Kidney glomerular epithelial cell (primary cell): ENCODE measurements at places on chromosomes 4 and X.

DNA sequence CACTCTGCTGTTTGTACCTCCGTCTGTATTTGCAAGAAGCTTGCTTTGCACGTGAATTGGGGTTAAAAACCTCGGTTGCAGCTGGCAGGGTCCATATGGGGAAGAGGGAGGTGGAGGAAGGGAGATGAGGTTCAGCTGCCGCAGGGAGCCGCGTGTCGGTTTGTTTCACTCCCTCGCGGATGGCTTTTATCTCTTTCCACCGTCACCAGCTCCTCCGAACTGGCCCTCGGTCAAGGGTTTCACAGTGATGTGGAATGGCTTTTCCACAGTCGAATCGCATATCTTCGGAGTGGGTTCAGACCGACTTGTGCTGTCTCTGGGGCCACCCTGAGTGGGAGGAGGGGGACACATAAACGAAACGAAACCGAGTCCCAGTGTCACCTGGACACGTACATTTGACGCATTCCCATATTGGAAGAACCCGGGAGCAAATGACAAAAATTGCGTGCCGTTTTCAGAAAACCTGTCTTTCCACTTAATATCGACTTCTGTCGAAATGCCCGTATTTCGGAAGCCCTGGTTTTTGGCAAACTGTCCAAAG lies 929 bp downstream of the ZBTB33 start:
- no peak for DNase-seq

DNA sequence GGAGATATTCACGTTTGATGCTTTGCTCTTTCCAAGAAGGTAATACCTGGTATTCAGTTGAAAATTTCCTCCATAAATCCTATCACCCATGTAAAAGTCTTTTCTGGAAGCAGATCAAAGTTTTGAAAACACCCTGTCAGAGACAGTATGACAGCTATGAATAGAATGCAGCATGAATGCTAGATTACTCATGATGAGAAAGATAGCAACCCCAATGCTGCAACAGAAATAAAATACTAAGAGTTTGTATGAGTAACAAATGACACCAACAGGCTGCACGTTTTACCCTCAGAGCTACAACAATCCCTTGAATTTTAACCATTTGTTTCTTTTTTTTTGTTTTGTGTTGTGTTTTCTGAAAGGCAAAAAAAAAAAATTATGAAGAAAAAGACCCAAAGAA lies 108.6 kb downstream of the ARHGAP6 start:
- DNase-seq, result peak; percentile 80

DNA sequence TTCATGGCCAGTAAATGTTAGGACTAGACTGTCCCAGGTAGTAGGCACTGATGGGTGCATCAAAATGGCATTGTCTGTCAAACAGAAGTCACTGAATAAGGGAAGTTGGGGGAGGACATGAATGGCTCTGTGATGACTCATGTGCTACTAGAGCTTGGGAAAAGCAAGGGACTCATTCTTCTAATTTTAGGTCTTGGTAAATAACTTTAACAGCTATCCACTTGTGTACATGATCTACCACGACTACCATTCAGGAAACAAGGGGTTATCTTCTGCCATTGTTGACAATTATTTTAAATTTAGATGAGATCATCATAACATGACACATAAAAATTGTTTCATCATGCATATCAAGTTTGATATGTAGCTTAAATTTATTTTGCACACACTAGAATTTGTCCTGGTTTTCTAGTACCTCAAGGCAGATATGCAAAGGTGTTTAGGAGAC lies 6.3 kb downstream of the AREG start:
- peak; percentile 30 for DNase-seq

DNA sequence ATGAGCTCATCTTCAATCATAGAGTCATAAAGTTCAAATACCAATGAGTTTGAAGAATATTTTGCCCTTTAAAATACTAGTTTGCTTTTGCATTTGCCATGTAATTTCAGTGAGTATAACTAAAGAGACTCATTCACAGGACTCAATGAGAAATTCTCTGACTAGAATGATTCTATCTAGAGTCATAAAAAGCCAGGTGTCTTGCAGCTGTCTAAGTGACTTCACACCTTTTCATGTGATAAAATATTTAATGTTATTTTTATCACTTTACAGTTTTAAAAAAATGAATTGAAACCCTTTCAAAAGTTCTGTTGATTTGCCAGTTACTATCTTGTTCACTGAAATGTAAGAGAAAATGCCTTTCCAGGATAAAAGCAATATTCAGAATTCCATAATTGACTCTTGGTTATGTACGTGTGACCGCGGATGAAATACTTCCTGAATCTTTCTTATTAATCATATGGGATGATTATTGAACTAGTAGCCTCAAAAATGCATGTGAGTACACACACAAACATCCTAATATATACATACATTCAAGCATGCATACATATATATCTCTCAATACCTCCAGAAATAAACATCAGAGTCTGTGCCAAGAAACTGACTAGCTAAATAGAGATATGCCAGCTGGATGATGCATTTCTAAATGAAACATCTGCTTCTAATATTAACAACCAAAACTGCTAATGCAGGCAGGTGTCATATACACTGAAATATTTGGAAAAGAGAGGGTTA lies 87.0 kb downstream of the GABRB1 start:
- DNase-seq, result no peak

DNA sequence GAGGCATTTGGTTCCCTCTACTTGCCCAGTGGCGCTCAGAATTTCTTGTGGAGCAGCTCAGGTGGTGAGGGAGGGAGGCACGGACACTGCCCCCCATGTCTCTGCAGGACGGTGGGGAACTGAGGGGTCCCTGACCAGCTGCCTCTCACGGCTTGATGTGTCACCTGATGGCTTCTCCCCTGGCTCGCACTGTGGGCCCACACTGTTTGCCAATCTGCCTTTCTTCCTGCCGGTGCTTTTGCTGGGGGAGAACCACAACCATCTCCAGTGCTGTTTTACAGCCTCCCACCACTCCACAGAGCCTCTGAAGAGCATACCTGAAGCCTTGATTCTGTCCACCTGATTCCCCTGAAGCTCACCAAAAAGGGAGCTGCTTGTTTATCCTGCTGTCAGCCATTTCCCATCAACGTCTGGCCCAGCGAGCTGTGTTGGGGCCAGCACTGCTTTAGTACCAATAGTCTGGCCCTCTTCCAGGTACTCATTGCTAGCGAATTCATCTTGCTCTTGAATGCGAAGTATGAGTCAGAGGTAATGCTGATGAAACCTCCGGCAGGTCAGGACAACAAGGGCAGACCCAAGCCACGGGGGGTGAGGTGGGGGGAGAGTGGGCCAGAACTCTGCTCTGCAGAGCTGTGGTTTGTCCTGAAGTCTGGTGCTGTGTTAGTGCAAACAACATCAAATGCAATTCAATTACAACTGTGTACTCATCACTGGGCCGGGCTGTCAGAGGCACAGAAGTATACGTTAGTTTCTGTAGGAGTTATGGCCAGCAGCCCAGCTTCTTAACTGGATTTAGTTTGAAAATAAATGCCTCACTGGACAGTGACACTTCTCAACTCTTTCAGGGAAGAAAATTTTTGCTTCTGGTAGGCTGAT lies 208.3 kb upstream of the JADE1 start:
- peak; percentile 92 for DNase-seq

DNA sequence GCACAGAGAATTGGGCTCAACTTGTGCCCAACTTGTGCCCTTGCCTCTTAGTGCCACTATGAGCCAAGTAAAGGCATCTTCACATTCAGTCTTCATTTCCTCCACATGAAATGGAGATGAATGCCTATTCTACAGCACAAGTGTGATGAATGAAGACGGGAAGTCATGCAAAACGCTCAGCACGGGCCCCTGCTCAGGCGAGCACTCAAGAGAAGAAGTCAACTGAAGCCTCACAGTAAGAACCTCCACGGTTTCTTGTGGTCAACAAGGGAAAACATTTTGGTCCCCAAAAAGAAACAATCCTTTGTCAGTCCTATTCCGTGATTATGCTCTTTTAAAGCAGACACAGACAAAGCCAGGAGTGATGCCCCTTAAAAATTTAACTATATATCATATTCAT lies 87.0 kb downstream of the IRF2 start:
- DNase-seq, result no peak

DNA sequence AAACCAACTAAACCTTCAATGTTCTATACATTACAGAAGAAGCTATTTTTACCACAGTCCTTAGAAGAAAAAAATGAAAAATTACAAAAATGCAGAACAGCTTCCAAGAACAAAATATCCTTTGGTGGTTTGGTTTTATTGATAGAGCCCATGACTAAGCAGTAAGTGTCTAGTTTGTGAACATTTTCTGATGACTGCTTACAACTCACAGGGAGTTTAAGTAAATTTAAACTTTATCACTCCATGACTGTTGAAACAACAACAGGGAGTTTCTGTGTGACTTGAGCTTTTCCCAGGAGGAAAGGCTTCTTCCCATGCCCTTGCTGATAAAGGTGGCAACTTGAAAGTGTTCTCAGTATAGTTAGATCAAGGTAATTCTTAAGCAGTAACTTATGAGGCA lies 2.9 kb downstream of the PF4 start:
- peak; percentile 34 for DNase-seq

GRCh38 chr4:55604996-55605395 lies 13.0 kb upstream of the PDCL2 start:
- no peak for DNase-seq

DNA sequence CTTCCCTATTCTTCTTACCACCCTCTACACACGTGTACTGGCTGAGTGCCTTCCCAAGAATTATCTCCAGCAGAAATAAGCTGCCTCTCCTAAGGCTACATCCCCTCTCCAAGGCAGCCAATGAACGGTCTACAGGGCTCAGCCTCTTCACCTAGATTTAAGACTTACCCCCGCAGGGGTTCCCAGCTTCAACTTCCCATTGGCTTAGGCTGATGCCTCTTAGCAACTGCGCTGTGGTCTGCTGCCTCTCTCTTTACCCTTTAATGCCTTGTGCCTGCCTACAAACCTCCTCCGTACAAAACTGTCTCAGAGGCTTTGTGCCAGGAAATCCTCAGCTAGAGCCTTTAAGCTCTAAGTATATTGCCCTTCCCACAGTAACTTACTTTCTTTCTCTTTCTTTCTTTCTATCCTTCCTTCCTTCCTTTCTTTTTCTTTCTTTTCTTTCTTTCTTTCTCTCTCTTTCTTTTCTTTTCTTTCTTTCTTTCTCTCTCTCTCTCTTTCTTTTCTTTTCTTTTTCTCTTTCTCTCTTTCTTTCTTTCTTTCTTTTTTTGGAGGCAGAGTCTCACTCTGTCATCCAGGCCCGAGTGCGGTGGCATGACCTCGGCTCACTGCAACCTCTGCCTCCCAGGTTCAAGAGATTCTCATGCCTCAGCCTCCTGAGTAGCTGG lies 15.1 kb upstream of the PIGA start:
- no peak for DNase-seq

DNA sequence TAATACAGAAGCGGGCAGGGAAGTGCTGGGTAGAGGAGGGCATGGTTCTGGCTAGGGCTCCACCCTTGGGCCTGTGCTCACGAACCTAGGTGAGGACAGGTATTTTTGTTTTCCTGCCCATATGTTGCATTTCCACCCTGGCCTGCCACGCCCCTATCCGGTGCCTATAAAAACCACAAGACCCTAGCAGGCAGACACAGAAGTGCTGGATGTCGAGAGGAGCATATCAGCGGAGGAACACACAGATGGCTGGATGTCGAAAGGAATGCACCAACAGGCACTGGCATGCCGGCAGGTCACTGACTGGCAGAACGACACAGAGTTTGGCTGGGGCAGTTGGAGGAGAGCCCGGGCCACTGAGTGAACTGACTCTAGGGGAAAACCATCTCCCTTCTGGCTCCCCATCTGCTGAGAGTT lies 316.6 kb upstream of the BOD1L1 start:
- DNase-seq, result no peak

DNA sequence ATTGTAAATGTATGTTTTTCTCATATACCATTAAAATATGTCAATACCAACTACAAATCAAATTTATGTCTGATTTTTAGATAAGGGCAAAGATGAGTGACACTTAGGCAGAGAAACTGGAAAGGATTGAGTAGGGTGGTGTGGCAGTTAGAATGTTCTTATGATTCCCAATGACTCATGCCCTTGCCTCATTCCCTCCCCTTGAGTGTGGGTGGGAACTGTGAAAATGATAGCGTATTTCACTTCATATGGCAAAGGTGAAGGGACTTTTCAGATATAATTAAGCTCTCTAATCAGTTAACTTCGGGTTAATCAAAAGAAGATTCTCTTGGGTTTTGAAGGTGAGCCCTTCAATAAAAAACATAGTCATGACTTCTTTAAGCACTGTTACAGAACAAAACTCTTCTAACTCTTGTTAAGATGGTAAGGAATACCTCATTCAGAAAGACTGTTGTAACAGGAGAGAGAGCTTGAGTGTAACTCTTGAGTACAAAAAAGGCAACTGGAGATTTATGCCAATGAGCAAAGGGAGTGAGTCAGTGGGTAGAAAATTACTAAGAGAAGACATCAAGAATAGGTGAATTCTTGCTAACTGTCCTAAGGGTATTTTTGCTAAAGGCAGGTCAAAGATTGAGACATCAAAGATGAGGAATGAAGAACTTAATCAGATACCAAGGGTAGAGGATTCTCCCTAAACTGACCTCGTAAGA lies 329.5 kb downstream of the KCTD8 start:
- no peak for DNase-seq

DNA sequence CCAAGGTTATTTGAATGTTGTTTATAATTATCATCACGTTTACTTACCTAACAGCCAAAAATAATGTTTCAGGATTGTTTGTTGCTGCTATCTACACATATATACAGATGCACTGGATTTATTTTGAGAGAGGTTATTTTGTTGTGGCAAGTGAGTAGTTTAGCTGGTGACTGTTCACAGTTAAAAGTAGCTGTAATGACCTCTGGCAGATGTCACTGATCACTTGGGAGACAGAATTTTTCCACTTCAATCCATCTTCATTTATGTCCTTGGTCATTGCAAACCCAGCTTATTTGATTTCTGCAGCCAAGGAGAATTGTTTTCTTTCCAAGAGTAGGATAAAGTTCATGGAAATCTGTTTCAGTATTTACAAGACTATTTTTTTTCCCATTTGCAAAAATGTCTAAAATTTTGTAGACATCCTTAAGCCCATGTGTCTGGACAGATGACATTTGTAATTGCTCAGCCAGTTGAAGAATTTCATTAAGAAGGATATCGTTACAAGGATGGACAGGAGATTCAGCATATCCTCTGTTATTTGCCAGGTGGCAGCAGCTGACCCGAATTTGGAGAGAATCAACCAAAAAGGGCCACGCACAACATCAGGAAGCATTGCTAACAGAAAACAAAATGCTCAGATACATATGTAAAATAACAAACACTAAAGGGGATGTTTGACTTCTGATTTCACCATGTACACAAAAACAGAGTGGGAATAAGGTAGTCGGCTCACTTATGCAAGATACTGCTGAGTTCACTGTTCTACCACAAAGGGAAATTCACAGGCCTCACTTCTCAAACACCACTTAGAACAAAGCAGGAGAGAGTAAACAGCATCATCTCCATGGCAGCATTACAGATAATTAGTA lies 64.5 kb downstream of the GPRIN3 start:
- DNase-seq, result no peak

- no peak for DNase-seq
These were observed 49.3 kb upstream of the EPGN start for GRCh38 chr4:74258963-74259362.

GRCh38 chrX:10501611-10502010 lies 118.8 kb downstream of the MID1 start:
- no peak for DNase-seq
